ENCODE measurements at places on chromosomes 12 and 14. TPM values are rescaled to one million over a fixed set of nuclear protein-coding genes. Genes with fewer than 3 reads are reported as not detected.

DNA sequence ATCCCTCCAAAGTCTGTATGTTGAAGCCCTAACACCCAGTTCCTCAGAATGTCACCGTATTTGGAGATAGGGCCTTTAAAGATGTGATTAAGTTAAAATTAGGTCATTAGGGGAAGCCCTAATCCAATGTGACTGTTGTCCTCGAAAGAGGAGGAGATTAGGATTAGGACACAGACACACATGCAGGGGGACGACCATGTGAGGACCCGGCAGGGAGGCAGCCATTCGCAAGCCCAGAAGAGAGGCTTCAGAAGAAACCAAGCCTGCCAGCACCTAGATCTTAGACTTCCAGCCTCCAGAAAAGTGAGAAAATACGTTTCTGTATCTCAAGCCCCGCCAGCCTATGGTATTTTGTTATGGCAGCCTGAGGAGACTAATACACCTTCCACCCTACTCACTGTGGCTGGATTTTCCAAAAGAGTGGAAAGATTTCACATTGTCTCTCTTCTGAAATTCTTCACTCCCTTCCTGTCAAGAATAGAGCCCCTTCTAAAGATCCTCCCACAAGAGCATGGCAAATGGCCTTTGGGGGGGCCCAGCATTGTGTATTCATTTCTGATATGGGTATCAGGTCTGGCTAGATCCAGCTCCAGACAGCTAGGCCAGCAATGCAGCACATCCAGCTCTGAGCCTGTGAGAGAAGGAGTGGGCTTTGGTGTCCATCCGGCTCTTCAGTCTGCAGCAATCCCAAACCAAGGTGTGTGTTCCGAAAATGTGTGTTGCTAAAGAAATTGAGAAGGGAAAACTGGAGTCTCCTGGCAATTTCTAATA lies 15.4 kb upstream of the UBC start:
- H3K36me3 ChIP-seq: no peaks in the 10 kb centered on the region
- H3K4me1 ChIP-seq: 0 out of 2 replicates have a peak, but pooled peaks cover 4% of the 10 kb centered on the region
- DNase-seq: no peak
- H3K27ac ChIP-seq: peak overlapping the region; percentile 84

DNA sequence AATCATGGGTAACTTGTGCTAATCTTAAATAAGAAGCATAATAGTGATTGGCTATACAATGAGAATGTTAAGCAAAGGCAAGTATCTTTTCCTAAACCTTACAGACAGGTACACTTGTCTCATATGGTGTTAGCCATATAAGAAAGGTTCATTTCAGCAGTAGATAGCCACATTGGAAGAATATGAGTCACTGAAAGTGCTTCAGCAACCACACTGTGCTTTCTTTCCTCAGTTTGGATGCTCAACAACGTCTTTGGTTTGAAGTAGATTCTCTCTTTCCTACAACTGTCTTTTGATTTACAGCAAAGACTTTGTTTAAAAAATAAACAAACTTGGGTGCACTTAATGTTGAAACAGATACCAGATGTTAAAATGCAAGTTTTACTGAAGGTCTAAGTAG lies 8.9 kb downstream of the DDHD1 start:
- H3K27ac ChIP-seq: no peak overlapping the region
- no peaks in the 10 kb centered on the region for H3K4me1 ChIP-seq
- H3K27me3 ChIP-seq: no peaks in the 10 kb centered on the region
- H3K36me3 ChIP-seq: no peaks in the 10 kb centered on the region

DNA sequence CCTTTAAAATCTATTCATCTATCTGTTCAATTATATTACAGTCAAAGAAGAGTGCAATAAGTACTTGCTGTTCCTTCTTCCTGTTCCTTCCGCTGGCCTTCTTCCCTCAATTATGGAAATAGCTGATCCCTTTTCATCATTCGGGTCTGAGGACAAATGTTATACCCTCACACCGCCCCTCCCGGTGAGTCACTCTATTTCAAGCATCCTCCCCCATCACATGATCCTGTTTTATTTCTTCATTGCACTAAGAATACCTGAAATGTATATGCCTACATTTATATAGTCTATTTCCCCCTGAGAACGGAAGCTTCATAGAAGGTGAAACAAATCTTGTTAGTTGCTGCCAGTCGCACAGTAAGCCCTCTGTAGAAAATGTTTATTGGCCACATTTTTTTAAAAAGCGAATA lies 2.5 kb downstream of the SLC38A1 start:
- peaks cover 7% of the 10 kb centered on the region for H3K36me3 ChIP-seq
- no peaks in the 10 kb centered on the region for H3K27me3 ChIP-seq
- peak overlapping the region; percentile 99 for H3K27ac ChIP-seq
- H3K4me3 ChIP-seq: peak overlapping the region; percentile 97
- peaks cover 56% of the 10 kb centered on the region for H3K4me1 ChIP-seq
- no peak for DNase-seq

DNA sequence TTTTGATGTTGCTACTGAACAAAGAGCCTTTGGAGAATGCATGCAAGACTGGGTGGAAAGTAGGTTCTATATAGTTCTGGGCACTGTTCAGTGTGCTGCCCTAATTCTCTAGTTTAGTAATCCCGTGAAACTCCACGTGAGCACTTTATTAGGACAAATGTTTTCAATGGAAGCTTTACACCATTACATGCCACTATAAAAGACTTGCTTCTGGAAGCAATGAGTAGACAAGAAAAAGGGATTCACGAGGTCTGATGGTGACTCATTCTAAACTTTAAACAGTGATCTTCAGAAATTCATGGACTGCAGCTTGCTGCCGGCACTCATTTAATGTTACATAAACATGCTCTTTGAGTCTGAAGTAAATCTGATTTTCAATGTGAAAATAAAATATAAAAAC lies 22.3 kb downstream of the ATG14 start:
- no peaks in the 10 kb centered on the region for H3K27me3 ChIP-seq
- no peaks in the 10 kb centered on the region for H3K4me1 ChIP-seq
- H3K4me3 ChIP-seq: no peak overlapping the region
- H3K27ac ChIP-seq: no peak overlapping the region

GRCh38 chr14:100861188-100861936 lies 35.4 kb downstream of the MEG3 start:
- no peaks in the 10 kb centered on the region for H3K36me3 ChIP-seq
- no peaks in the 10 kb centered on the region for H3K4me1 ChIP-seq
- no peak overlapping the region for H3K4me3 ChIP-seq
- H3K27me3 ChIP-seq: no peaks in the 10 kb centered on the region
- no peak overlapping the region for H3K27ac ChIP-seq
- no peak for DNase-seq

GRCh38 chr14:59246566-59246965 lies 58.1 kb downstream of the DAAM1 start:
- no peak overlapping the region for H3K27ac ChIP-seq
- DNase-seq: no peak
- H3K4me1 ChIP-seq: no peaks in the 10 kb centered on the region

DNA sequence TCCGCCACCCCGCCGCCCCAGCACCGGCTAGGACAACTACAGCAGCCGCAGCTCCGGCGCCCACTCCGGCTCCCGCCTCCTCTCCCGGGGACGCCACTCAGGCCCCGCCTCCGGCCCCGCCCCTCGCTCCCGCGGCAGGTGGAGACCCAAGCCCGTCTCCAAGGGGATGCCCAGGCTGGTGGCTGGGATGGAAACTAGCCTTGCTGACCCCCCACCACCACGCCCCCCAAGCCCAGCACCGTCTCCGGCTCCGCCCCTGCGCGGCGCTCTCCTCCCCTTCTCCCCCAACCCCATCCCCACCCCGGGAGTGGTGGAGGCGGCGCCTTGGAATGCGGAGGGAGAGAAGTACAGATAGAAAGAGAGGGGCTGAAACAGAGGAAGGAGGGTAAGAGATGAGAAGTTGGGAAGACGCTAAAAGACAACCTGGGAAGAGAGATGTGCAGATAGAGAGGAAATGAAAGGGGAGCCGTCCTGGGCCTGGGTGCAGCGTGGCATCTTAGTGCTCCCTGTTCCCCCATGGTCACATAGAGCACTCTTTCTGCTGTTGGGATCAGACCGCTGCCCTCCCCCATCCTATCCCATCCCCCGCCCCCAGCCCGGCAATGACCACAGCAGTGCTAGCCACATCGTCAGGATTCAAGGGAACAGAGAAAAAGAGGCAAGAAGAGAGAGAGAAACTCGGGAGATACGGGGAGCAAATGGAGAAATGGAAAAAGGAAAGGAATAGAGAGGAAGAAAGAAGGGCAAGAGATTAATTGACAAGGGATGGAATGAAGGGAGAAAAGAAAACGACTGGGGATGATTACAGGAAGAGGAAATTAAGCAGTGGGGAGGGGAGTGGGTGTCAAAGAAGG lies at the start of gene ITGA7:
TSS of gene ITGA7 (minus strand) at position 64 of the 854 bp plus-strand sequence. CDS start 222 bp downstream, outside the sequence.
- H3K4me3 ChIP-seq: peak within 1 kb of the TSS; percentile 29
- H3K27ac ChIP-seq: no peak within 1 kb of the TSS
- H3K36me3 ChIP-seq: no peaks in the 10 kb centered on the region
- DNase-seq: no peak
- H3K4me1 ChIP-seq: no peaks in the 10 kb centered on the region
- H3K27me3 ChIP-seq: peaks cover 13% of the 10 kb centered on the region

DNA sequence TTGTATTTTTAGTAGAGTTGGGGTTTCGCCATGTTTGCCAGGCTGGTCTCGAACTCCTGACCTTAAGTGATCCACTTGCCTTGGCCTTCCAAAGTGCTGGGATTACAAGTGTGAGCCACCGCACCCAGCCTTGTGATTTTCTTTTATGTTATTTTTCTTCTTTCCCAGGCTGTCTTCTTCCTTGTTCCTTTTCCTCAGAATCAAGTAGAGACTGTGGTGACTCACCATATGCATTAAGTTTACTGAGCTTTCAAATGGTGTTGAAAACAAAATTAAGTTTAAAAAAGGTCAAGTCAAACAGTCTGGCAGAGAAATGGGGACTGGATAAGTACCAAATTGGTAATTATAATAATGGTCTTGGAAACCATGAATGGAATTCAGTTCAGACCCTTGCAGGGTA lies 5.7 kb downstream of the ARPC3 start:
- H3K27ac ChIP-seq: no peak overlapping the region
- no peak for DNase-seq
- peaks cover 6% of the 10 kb centered on the region for H3K4me1 ChIP-seq
- H3K36me3 ChIP-seq: peaks cover 18% of the 10 kb centered on the region

- H3K27me3 ChIP-seq: no peaks in the 10 kb centered on the region
- no peaks in the 10 kb centered on the region for H3K36me3 ChIP-seq
- DNase-seq: no peak
- no peak overlapping the region for H3K4me3 ChIP-seq
- no peak overlapping the region for H3K27ac ChIP-seq
These were observed 33.7 kb upstream of the TTC7B start for GRCh38 chr14:90849787-90850444.

- no peak overlapping the region for H3K27ac ChIP-seq
- H3K4me1 ChIP-seq: no peaks in the 10 kb centered on the region
- H3K36me3 ChIP-seq: no peaks in the 10 kb centered on the region
- H3K27me3 ChIP-seq: no peaks in the 10 kb centered on the region
These were observed 42.1 kb upstream of the TUNAR start for GRCh38 chr14:95834496-95834895.

DNA sequence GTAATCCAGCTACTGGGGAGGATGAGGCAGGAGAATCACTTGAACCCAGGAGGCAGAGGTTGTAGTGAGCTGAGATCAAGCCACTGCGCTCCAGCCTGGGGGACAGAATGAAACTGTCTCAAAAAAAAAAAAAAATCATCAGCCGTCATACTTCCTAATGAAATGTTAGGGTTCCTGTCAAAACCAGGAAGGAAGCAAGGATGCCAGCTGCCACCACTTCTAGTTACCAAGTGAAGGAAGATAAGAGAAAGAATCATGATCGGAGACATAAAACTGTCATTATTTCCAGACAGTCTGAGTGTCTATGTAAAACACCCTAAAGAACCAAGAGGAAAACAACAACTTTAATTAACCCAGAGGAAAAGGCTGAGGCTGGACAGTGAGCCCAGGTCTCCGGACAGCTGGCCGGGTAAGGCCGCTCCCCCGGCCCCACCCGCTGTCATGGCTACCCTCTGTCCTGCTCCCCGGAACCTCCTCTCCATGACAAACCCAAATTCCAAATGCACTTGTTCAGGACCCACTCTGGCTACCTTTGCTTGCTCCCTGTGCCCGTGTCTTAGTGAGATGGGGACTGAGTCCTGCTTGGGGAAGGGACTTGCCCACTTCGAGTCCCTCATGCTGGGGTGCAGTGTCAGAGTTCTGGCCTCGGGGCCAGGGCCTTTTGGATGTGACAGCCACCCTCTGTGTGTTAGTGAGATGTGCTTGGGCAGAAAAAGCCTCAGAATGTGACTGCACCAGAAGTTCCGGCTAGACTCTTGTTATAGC lies 29.0 kb downstream of the SLC6A12 start:
- no peak for DNase-seq
- H3K27ac ChIP-seq: no peak overlapping the region
- H3K4me3 ChIP-seq: no peak overlapping the region
- H3K4me1 ChIP-seq: no peaks in the 10 kb centered on the region

GRCh38 chr14:95689441-95689840 lies 3.2 kb downstream of the TCL1B start:
- no peak overlapping the region for H3K27ac ChIP-seq

DNA sequence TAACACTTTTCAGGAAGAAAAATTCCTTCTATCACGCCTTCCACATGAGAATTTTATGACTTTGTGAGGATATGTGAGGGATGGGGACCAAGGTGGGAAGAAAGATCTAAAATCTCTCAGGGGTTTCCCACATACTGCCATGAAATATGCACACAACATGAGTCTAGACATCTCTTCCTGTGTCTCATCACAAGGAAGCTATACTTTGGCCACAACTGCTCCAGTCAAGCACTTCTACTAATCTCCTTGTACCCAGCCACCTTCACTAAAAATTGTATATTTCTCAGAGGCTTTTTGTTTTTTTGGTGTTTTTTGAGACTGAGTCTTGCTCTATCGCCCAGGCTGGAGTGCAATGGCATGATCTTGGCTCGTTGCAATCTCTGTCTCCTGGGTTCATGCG lies 3.2 kb downstream of the OSBPL8 start:
- DNase-seq: no peak
- no peak overlapping the region for H3K27ac ChIP-seq
- no peaks in the 10 kb centered on the region for H3K27me3 ChIP-seq
- peaks cover 19% of the 10 kb centered on the region for H3K4me1 ChIP-seq
- no peak overlapping the region for H3K4me3 ChIP-seq
- H3K36me3 ChIP-seq: no peaks in the 10 kb centered on the region

DNA sequence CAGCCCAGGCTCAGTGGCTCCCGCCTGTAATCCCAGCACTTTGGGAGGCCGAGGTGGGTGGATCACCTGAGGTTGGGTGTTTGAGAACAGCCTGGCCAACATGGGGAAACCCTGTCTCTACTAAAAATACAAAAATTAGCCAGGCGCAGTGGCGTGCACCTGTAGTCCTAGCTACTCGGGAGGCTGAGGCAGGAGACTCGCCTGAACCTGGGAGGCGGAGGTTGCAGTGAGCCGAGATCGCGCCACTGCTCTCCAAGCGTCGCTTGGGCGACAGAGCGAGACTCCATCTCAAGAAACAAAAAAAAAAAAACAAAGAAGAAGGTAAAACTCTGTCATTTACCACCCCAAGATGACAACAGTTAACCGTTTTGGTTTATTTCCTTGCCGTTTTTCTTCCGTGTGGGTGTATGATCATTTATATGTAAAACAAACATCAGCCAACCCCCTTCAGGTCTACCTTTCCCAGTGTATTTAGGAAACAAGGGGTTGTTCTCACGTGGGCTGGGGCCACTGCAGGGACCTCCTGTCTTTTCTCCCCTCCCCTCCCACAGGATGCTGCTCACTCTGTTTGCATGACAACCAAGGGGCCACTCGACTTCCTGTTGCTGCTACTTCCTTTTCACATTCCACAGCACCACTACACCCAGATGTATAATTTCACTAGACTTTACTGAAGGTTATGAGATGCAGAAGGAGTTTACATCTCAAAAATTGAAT lies 13.6 kb downstream of the TTC9 start:
- no peak for DNase-seq
- H3K4me3 ChIP-seq: no peak overlapping the region
- no peaks in the 10 kb centered on the region for H3K4me1 ChIP-seq
- no peaks in the 10 kb centered on the region for H3K27me3 ChIP-seq
- no peaks in the 10 kb centered on the region for H3K36me3 ChIP-seq

The BATF gene
- not detected for total RNA-seq

The AQP5 gene
- total RNA-seq: 0.72 TPM

The FOXM1 gene
- 71.2 TPM for total RNA-seq

The KRR1 gene
- total RNA-seq: 161 TPM

The APOF gene
- total RNA-seq: 0.10 TPM

The NPAS3 gene
- total RNA-seq: 0.23 TPM

The SLC5A8 gene
- not detected for total RNA-seq
